Smooth muscle cell of the brain vasculature (primary cell): ENCODE measurements at places on chromosomes 6 and 20.
A peak's percentile ranks its signal among the peaks of the same experiment; 100 is the strongest.

- no peak for DNase-seq
These were observed 3.3 kb upstream of the TREM1 start for GRCh38 chr6:41289815-41290214.

DNA sequence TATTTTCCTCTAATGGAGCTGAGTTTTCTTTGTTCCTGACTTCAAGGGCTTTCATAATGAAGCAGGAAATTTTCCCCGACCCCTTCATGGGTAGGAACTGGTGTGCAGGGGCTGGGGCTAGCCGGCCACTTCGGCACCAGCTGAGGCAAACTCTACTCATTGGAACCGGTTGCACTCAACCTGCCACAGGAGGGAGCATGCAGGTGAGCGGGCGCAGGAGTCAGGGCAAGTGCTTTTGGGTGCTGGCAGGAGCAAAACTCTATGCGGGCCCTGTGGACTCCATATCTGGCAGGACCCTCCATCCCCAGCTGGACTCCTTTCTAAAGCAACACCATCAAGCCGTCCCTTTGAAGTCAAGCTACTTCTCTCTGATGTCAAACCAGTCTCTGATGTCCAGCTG lies 244.2 kb downstream of the EPM2A start:
- DNase-seq = no peak

DNA sequence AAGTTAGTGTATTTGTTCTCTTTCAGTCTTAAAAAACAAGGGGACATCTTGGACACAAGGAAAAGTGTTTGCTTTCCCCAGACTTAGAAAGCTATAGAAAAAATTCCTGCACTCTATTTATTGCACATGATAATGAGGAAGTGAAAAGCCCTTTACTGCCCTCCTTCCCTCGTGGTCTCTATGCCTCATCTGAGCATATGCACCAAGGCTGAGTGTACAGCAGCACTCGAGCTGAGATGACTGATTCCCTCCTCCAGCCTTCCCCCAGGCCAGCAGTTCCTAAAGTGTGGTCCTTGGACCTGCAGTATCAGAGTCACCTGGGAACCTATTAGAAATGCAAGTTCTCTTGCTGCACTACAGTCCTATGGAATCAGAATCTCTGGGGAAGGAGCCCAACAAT lies 14.3 kb upstream of the LAMP5 start:
- no peak for DNase-seq

GRCh38 chr6:27176096-27176495 lies 71.4 kb upstream of the PRSS16 start:
- no peak for DNase-seq

DNA sequence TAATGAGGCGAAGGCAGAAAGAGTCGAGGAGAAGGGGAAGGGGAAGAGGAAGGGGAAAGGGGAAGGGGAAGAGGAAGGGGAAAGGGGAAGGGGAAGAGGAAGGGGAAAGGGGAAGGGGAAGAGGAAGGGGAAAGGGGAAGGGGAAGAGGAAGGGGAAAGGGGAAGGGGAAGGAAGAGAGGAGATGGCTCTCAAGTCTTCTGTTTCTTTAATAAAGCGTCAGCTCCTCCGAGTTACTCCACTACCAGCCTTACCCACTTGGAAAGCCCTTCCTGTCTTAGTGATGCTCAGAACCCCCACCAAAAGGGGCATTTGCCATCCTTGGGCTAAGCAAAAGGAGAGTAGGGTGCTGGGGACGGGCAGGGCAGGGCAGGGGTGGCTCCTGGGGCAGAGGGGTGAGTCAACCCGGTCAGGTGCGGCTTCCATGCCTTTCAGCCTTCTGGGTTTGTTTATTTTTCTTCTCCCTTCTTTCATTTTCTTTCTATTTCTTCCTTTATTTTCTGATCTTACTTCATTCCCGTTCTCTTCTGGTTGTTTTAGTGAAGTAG lies 476 bp upstream of the CLIC5 start:
- no peak for DNase-seq

- DNase-seq = peak; percentile 39
These were observed 17.6 kb upstream of the TM9SF4 start for GRCh38 chr20:32091888-32092346.

DNA sequence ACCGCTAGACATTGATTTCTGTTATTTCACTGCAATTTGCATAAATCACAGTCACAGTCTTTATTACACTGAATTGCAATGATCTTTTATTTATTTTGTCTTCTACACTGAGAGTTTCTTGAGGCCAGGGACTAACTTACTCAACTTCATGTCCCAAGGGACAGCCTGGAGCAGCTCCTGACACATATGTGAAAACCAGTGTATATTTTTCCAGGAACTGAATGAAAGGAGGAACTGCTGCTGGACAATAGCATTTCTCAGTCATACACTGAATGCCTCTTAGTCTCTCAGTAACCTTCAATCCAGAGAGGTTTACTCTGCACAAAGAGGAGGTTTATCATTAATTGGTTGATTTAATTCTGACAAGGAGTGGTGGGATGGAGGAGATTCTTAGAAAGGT lies 5.9 kb downstream of the F13A1 start:
- DNase-seq = no peak

GRCh38 chr20:62632575-62633090 lies 9.7 kb upstream of the SLCO4A1 start:
- DNase-seq = no peak

DNA sequence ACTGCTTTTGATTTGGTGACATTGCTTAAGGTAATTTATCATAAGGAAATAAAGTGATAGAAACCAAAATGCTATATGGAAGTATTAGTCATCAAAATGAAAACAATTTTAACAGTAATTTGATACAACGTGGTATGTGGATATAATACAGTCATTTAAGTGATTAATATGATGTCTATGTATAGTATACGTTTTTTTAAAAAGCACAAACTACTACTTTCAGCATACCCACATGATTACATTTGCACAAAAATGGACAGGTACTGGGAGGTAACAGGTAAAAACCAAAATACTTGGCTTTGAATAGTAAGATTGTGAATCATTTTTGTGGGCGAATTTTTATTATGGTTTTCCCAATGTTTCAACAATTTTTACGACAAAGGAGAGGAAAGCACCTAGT lies 97.6 kb downstream of the OGFRL1 start:
- no peak for DNase-seq

DNA sequence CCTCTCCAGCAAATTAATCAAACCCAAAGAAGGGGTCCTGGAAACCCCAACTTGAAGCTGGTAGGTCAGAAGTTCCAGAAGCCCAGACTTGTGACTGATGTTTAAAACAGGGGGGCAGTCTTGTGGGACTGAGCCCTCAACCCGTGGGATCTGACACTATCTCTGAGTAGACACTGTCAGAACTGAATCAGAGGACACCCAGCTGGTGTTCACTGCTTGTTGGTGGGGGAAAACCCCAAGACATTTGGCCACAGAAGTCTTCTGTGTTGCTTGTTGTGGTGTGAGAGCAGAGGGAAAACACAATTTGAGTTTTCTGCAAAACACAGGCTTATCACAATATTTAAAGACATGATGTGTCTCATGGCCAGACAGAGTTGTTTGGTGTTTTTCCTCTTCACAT lies 29.9 kb downstream of the KIF13A start:
- no peak for DNase-seq

DNA sequence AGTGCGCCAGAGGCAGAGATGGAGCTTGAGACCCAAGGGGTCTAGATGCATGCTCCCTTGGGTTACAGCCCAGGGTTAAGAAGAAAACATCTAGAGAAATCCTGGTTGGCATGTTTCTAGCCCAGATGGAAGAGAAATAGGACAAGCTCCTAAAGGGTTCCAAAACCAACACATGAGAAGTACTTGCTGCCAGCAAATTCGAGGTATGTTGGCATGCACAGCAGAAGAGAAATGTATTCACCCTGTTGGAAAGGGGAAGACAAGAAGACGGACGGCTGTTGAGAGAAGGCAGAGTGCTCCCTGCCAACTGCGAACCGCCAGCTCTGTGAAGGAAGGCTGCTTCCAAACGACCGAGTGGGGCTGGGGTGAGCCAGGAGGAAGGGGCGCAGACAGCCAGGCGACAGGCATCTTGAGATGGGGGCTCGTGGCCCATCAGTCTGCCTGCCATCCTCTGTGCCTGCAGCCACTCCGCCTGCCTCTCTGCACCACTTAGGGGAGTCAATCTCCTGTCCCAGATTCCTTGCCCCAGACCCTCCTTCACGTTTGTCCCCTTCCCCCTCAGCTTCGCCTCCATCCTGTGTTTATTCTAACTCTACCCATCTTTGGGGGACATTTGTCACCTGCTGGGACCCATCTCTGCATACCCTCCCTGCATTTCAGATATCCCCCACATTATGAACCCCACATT lies 249.2 kb downstream of the CDC5L start:
- no peak for DNase-seq

GRCh38 chr6:5728351-5729079 lies 278.2 kb downstream of the NRN1 start:
- DNase-seq = no peak
